Osteocyte (in vitro differentiated cells): ENCODE measurements at places on chromosomes 5 and 9.

GRCh38 chr5:173114536-173114935 lies 29.8 kb upstream of the BNIP1 start:
- no peak for DNase-seq

GRCh38 chr9:136409557-136410455 lies 608 bp downstream of the ENTR1 start:
- DNase-seq, result no peak

GRCh38 chr9:136546697-136547501 lies 1.1 kb upstream of the NOTCH1 start:
- DNase-seq, result no peak

GRCh38 chr5:19322716-19323485 lies 665.1 kb downstream of the CDH18 start:
- DNase-seq, result no peak

GRCh38 chr5:76555114-76555513 lies 68.1 kb downstream of the F2RL2 start:
- DNase-seq, result no peak

DNA sequence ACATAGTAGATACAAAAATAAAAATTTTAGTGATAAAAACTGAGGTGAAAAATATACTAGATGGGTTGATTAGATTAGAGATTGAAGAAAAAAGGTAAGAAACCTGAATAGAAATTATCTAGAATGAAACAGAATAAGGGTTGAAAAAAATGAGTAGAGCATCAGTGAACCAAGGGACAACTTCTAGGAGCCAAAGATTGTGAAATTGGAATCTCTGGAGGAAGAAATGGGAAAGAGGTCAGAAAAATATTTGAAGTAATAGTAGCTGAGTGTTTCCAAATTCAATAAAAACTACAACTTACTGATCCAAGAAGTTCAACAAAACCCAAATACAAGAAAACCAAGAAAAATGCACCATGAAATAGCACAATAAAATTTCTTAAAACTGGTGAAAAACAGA lies 116.6 kb upstream of the STARD4 start:
- DNase-seq, result no peak

- no peak for DNase-seq
Observed at GRCh38 chr5:172173564-172174153, 14.4 kb downstream of the STK10 start.

DNA sequence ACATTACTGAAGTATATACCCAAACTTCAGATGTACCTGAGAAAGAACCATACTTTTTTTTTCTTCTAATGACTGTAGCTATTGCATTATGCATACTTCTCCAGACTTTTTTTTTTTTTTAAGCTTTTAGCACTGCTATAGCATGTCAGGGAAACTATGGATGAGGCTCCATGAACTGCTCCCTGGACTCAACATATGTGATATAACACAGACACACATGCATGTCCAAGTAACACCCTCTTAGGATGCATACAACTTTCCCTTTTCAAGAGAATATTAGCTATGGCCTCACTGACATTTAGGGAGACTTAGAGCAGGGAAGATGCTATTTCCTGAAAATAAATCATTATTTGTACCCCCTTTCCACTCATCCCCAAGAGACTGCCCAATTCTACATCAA lies 499 bp upstream of the ASPN start:
- DNase-seq, result no peak

DNA sequence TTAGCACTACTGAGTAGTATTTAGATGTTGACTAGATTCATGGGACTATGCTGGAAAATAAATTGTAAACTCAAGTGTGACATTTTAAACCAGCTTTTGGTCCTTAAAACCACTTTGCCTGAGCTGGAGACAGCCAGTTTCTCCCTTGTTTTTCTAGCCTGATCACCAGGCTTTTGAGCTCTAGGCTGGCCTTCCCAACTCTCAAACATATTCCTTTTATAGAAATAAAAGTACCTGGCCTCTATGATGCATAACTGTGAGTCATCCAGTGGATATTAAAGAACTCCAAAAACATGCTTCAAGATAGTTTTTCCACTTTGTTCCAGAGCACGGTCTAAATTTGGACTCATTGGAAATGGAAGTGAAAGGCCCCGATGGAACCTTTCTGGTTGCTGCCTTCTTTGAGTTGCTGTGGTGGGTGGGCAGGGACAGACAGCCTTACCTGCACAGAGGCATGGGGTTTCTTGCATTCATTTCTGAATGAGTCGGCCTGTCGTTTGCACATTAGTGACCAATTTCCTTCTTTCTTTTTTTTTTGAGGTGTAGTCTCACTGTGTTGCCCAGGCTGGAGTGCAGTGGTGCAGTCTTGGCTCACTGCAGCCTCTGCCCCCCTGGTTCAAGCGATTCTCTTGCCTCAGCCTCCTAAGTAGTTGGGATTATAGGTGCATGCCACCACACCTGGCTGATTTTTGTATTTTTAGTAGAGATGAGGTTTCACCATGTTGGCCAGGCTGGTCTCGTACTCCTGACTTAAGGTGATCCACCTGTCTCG lies 43.1 kb downstream of the TRIO start:
- DNase-seq, result no peak

- DNase-seq, result no peak
Observed at GRCh38 chr9:70044490-70045307, 1.1 kb downstream of the MAMDC2 start.

GRCh38 chr5:173915310-173916014 lies 27.3 kb downstream of the CPEB4 start:
- no peak for DNase-seq

- DNase-seq, result no peak
Observed at GRCh38 chr5:17001428-17001827, 65.3 kb upstream of the MYO10 start.

DNA sequence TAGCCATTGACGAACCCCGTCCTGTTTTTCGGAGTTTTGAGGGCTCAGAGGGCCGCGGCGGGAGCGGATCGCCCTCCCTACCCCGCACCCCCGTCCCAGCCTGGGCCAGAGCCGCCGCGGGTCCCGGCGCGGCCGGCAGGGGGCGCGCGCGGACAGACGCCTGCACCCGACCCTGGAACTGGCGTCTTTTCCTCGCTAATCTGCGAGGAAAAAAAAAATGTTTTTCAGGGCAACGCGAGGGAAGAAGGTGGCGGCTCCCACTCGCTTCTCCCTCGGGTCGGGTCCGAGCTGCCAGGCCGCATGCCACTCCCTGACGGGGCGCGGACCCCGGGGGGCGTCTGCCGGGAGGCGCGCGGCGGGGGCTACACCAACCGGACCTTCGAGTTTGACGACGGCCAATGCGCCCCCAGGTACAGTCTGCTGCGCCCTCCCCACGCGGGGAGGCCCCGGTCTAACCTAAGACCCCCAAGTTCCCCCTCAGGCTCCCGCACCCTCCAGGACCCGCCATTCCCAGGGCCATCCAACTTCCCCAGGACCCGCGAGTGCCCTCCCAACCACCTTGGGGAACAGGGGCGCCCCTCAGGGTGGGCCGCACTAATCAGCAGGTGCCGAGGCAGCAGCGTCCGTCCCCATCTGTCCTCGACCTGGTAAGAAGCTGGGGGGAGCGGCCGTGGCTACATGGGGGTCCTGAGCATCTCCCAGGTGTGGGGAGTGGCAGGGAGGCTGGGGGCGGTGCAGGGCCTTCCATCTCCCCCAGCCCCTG lies at the start of gene KCNT1:
Gene KCNT1, plus strand, starts transcription at position 227 of the 763 bp plus-strand sequence. Its CDS starts 74 bp downstream, at position 301.
- peak; percentile 89 for DNase-seq

- DNase-seq, result no peak
Observed at GRCh38 chr9:14903040-14903439, 7.2 kb downstream of the FREM1 start.

GRCh38 chr9:96173640-96174039 lies 128.3 kb downstream of the HSD17B3 start:
- DNase-seq, result no peak

- DNase-seq, result no peak
Observed at GRCh38 chr5:162990856-162991497, 446.4 kb upstream of the CCNG1 start.

- DNase-seq, result no peak
Observed at GRCh38 chr9:114431770-114432169, 44.0 kb upstream of the AKNA start.

GRCh38 chr9:124105266-124105665 lies 93.7 kb downstream of the LHX2 start:
- no peak for DNase-seq

GRCh38 chr9:102642651-102643050 lies 352.5 kb upstream of the CYLC2 start:
- no peak for DNase-seq

DNA sequence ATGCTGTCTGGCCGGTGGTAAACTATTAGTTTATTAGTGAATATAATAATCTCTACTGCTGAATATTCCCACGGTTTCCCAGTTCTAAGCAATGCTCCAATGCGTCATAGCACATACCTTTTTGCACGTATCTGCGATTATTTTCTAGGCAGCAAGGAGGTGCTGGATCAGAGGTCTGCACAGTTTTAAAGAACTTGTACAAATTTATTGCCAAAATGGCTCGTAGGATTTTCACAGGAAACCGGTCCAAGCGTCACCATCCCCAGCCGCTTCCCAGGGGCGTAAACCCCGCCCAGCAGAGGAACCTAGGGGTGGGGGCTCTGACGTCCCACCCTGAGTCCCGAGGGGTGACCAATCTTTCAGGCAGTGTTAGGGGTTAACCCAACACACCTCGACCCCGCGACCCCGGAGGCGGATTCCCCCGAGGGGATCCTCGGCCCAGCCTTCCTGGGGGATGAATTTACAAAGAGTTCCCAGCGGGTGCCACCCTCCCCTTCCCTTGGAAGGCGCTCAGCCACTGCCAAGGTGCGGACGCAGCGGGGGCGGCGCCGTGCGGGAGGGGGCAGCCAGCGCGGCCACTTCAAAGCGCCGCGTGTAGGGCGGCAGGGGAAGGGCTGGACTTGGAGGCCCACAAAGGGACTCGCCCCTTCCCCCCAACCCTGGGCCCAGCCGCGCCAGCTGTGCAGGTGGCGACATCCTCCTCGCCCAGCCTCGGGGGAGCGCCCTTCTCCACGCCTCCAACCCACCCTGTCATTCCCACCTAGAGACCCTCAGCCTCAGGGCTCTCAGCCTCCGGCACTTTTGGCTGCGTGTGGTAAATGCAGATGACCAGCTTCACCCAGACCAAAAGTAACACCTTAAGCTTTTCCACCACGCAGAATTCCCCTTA lies 43.5 kb upstream of the TCF7 start:
- DNase-seq, result no peak

DNA sequence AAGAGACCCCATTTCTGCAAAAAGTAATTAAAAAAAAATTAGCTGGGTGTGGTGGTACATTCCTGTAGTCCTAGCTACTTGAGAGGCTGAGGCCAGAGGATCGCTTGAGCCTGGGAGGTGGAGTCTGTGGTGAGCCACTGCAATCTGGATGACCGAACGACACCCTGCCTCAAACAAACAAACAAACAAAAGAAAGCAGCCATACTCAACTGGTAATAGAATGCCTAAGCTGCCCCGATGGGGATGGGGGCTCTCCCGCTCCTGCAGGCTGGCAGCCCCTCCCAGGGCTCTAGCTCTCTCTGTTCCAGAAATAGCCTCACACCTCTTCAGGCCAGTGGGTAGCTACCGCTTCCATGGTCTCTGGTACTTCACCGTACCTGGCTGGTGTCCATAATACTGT lies 241.8 kb downstream of the FANCC start:
- no peak for DNase-seq

- peak; percentile 32 for DNase-seq
Observed at GRCh38 chr9:113781896-113782295, 94.2 kb upstream of the ZNF618 start.

DNA sequence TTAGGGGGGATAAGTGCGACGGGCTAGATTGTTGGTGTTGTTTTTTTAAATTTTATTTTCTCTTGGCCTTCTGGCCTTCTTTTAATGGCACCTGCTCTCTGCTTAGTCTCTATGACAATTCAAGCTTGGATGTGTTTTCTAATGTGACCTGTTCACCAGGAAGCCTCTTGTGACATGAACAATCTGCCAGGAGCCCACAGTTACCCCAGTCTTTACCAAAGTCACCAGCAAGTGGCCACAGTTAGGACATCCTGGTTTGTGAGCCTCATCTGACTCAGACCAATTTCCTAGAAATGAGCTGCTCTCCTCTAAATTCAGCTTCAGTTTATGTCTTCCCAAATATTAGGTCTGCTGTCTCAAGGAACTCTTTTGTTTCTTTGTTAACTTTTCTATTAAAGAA lies 135.8 kb downstream of the TLE4 start:
- DNase-seq, result no peak

DNA sequence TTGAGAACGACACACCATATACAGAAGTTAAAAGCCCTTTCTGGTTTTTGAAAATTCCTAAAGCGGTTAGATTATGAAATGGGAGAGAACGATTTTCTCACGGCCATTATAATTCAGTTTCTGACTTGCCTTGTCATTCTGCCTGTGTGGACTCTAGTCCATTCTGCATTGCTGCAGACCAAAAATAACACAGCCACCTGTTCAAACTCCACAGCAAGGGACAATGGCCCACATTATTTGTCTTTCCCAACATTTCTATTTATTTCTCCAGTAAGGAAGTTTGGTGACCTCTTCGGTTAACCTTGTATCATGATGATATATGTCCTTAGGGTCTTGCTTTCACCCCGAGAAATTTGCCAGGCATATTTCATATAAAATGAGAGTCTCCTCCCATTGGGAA lies 497.7 kb downstream of the BRINP1 start:
- DNase-seq, result no peak

GRCh38 chr5:58924306-58924705 lies 341.4 kb downstream of the RAB3C start:
- DNase-seq, result no peak

DNA sequence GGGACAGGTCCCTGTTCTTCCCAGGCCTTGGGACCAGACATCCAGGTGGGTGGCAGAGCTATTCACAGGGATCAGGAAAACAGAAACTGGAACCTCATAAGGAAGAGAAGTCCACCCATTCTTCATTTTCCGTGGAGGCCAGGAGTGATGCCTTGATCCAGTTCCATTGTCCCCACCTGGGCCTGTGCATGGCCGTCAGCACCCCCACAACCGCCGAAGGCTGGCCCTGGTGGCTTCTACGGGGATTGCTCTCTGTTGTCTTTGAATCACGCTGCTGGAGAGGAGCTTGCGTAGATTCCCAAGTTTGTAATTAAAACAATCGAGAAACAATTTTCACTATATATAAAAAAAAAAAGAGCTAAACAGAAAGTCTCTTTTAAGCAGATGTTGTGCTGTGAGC lies 134.4 kb downstream of the MVB12B start:
- DNase-seq, result peak; percentile 67

- no peak for DNase-seq
Observed at GRCh38 chr5:136040746-136041415, 12.1 kb downstream of the TGFBI start.

DNA sequence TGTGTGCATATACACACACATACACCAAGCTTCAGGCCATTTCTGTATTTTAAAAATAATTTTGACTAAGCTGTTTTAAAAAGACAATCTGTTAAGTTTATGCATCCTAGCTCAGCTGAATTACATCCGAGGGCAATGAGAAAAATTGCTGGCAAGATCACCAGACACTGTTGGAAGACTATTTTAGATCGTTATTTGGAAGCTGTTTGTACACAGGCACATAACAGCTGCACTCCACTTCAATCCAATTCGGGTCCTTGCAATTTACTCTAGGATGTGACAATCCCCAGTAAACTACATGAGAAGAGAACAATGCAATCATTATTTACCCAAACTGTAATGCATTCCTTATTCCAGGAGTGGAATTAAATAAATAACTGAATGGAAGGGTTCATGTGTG lies 79.3 kb upstream of the RASA1 start:
- no peak for DNase-seq

GRCh38 chr5:39497322-39497721 lies 72.5 kb upstream of the DAB2 start:
- DNase-seq, result no peak
